ENCODE measurements at places on chromosomes 7 and 10.

DNA sequence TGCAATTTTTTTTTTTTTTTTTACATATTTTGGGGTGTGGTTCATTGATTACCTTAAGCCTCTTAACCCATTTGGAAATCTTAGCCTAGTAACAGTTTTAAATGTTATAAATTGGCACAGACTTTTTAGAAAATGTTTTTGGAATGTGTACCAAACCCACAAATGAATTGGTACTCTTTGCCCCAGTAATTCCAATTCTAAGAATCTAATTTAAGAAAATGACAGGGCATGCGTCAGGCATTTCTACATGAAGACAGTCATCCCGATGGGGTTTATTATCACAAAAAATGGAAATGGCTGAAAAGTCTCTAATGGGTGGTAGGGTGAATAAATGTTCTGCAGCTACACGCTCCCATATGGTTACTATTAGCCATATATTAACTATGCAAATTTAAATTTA, 54.9 kb downstream of the ITIH5 start:
- no peak for ATAC-seq

GRCh38 chr7:98913612-98914011, 35.3 kb downstream of the TRRAP start:
- no peak for ATAC-seq

DNA sequence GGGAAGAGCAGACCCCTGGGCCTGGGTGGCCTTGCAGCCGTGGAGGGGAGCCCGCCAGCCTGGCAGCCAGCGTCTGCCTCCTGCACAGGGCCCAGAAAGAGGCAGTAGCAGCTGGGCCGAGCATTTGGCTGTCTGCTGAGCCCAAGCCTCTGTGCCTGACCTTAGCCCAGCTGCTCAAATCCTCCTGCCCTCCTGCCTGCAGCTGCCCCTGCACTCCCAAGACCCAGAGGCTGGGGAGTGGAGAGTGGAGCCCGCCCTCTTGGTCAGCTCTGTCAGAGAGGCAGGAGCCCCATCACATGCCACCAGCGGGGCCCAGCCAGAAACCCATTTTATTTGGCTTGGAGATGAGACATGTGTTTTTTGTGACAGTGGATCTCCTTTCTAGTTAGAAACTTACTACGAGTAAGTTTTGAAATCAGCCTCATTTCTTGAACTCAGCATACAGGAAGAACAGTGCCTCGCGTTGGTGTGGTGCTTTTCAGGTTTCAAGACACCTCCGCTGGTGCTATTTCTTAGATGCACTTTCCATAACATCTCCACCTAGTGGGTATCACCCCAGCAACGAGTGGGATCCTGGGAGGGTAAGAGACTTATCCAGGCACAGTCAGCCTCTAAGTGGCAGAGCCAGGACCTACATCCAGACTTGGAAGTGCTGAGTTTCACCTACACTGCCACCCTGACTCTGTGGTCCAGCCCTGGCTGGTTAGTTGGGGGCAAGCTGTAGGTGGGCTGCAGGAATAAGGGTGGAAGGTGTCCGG, 477.1 kb downstream of the RPS24 start:
- no peak for ATAC-seq

- ATAC-seq, result no peak
Observed at GRCh38 chr10:21263263-21263803, 262.1 kb downstream of the SKIDA1 start.

GRCh38 chr10:71998840-71999194, 34.6 kb downstream of the CHST3 start:
- no peak for ATAC-seq

GRCh38 chr10:44572146-44572545, 187.2 kb upstream of the CXCL12 start:
- ATAC-seq, result no peak
